Neural progenitor cell (in vitro differentiated cells): ENCODE measurements at places on chromosomes 1 and 21. TPM values are rescaled to one million over a fixed set of nuclear protein-coding genes. Genes with fewer than 3 reads are reported as not detected.

DNA sequence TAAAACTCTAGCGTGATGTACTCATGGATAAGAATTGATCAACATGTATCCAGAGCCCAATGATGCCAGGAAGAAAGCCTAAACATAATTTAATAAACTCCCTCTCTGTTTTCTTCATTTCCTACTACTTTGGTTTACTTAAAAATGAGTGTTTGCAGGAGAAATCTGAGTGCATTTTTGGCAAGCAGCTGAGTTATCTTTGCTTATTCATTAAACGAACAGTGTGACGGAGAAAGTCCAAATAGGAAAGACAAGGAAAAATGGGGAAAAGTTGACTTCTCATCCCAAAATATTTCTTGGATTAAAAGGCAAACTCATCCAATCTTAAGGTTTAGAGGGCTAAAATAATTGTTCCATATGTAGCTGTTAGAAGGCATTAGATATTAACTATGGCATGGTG is 496.7 kb downstream of the SMYD3 start:
- no peak for DNase-seq

DNA sequence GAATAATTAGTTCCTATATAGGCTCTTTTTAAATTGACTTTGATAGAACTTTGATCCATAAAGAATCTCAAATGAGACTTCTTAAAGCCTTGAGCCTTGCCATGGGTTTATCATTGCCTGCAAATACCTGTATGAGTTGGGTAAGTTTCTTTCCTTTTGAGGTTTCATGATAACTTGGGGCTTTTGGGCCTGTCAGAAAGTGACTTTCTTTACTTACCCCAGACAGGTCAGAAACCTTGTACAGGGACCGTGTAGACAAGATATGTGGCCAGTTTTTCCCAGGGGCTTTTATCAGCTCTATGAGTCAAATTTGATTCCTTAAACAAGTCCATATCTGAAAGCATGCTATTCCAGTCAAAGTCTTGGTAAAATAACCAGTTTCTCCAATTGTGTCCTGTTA is 17.3 kb downstream of the KCTD3 start:
- DNase-seq, result no peak

DNA sequence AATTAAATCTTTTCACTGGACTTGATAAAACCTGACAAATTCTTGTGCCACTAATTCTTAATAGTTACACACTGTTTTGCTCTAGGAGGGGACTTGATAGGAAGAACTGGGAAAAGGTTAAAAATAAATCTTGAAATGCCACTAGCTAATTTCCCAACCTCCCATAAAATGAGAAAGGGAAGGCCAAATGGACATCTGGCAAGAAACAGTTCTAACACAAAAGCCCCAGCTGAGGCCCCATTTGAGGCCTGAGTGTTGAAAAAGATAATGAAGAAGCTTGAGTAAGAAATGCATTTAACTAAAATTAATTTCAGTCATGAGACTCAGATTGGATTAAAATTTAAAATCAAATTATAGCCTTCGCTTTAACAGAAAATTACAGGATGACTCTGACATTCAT is 11.2 kb upstream of the RAP1GAP start:
- no peak for DNase-seq

GRCh38 chr1:117696561-117696960 is 90.7 kb downstream of the TENT5C start:
- DNase-seq, result no peak

- peak; percentile 61 for DNase-seq
These were observed 34.5 kb downstream of the TMPRSS15 start for GRCh38 chr21:18369115-18369514.

DNA sequence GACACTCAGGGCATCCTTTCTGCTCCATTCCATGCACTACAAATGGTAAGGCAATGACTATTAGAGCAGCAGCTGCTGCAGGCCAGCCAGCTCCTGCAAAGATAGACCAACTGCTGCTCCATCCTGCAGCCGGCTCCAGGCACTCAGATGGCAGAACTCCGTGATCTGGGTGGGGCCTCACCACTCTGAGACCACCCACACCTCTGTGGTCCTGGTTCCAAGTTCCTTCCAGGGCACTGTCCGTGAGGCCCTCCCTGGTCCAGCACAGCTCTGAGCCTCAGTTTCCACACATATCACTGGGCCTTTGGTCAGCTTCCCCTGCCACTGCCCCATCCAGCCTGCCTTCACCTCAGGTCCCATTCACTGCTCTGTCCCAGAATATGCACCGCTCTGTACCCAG is 114.7 kb downstream of the DMRTB1 start:
- no peak for DNase-seq

GRCh38 chr1:230067871-230068620 is 1.0 kb downstream of the GALNT2 start:
- peak; percentile 70 for DNase-seq

EYA3 gene
- total RNA-seq, result 32.9 and 33.5 TPM in 2 replicates

PCAT6 gene
- 4.2 TPM in 1 of 2 replicates, not detected in the other for total RNA-seq

GRCh38 chr1:43853161-43853921 is 80.3 kb upstream of the ARTN start:
- no peak for DNase-seq

C1orf87 gene
- not detected in 2 replicates for total RNA-seq

- DNase-seq, result no peak
These were observed 6.3 kb downstream of the RGS5 start for GRCh38 chr1:163196449-163196787.

DNA sequence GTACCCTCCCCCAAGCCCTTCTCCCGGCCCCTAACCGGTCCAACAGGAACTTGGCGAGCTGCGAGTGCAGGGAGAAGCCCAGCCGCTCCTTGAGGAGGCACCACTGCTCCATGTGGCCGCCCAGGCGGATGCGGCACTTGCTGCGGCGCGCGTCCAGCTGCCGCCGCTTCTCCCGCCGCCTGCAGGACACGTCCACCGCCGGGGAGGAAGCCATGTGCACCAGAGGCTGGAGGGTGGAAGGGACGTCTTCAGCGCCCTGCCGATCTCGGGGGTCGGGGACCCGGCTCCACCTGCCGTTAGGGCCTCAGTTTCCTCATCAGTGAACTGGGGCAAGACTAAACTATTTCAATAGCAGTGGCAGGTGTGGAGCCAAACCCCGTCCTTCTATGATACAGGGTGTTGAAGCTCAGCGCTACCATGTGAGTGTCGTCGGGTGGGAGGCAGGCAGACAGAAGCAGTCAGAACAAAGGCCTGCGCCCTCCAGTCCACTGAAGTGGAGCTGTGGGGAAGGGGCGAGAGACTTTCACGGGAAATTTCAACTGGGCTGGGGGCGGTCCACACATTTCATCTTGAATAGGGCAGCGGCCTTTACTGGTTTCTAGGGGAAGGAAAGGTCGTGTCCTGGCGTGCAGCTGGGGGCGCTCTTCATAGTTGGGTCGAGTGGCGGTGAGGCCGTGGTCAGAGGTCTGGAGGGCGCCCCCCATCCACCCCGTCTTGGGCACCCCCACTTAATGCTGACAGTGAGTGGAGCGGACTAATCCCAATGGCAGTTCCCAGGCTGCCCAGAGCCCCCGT is 592 bp downstream of the ZNF692 start:
- peak; percentile 88 for DNase-seq

- DNase-seq, result no peak
These were observed 87.2 kb downstream of the MRPL37 start for GRCh38 chr1:54287176-54287650.

RNU1-1 gene
- under 0.01 TPM in 2 replicates for total RNA-seq
